ENCODE measurements at places on chromosomes 7 and 10. TPM values are rescaled to one million over a fixed set of nuclear protein-coding genes. Genes with fewer than 3 reads are reported as not detected.

GRCh38 chr7:42766782-42767423 is 145.0 kb downstream of the C7orf25 start:
- no peaks in the 10 kb centered on the region for H3K4me1 ChIP-seq
- peaks cover 10% of the 10 kb centered on the region for H3K27me3 ChIP-seq
- DNase-seq, result no peak
- no peak overlapping the region for H3K4me3 ChIP-seq

- H3K27ac ChIP-seq, result no peak overlapping the region
- H3K27me3 ChIP-seq, result no peaks in the 10 kb centered on the region
- H3K4me1 ChIP-seq, result peaks cover 14% of the 10 kb centered on the region
- H3K4me3 ChIP-seq, result no peak overlapping the region
Measured at GRCh38 chr10:121956111-121957061, 18.6 kb downstream of the NSMCE4A start.

PRKAG2 gene
- 25.6 TPM for total RNA-seq

AVL9 gene
- total RNA-seq, result 39.6 TPM

CYP3A4 gene
- total RNA-seq, result not detected

All from activated CD4-positive, alpha-beta memory T cell treated with anti-CD3 and anti-CD28 coated beads for 36 hours (primary cell).